ENCODE measurements at places on chromosomes 7 and 10.

DNA sequence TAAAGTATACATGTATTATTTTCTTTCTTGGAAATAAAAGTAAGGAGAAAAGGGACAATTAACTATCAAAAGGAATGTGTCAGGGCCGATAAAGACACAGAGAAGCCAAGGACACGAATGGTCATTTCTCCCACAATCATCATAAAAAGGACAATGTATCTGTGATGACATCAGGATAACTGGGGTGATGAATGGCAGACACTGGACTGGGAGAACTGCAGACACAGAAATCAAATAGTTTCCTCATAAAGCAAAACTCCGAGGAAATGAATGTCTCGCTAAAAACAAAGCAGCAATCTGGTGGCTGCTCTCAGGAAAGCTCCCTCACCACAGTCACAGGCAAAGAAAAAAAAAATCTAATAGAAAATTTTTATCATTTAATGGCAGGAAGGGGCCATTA, 69.3 kb upstream of the NPY start:
- DNase-seq = no peak

GRCh38 chr10:48759113-48759901, 74.6 kb downstream of the WDFY4 start:
- no peak for DNase-seq

DNA sequence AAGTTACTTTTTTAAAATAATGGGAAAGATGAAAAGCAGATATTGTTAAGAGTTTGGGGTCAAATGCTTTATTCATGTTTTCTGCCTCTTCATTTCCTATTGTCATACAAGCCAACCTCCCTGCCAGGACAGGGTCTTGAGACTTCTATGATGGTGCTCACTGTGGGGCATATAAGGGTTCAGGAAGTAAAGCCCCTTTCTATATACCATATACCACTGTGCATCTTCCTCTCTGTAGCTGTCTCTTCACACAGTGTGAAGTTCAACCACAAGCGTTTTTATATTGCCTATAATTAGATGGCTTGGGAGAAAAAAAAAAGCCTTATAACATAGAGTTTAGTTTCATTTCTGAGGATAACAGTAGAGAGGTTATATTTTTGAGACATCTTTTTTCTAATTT, 389.8 kb upstream of the SORCS1 start:
- no peak for DNase-seq

- DNase-seq = no peak
Observed at GRCh38 chr10:15433850-15434537, 62.9 kb upstream of the FAM171A1 start.

GRCh38 chr7:71334541-71334940, 202.6 kb downstream of the GALNT17 start:
- DNase-seq = no peak

GRCh38 chr10:112842832-112843360, 107.2 kb upstream of the TCF7L2 start:
- DNase-seq = no peak

GRCh38 chr7:80607136-80607535, 31.3 kb upstream of the CD36 start:
- no peak for DNase-seq

GRCh38 chr7:4661871-4662270, 20.2 kb upstream of the FOXK1 start:
- DNase-seq = no peak
